ENCODE measurements at places on chromosomes 4 and X.

DNA sequence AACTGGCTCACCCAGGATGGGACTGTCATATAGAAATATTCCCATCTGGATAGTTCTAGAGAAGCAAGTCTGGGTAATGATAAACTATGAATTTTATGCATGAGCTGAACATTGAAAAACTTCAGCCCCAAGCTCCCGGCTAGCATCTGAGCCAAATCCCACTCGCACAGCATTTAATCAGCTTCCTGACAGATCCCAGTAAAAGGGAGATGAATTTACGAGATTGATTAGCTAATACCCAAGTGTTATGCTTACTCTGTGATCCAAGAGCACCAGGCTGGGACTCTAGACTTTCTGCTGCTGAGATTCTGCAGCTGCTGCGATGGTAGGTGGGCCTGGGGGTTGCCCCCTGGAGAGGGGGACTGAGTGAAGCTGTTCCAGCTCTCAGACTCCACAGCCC, 28.0 kb downstream of the FRMPD3 start:
- DNase-seq: no peak

GRCh38 chr4:180675359-180675650, 1567.9 kb upstream of the TENM3 start:
- DNase-seq: no peak

DNA sequence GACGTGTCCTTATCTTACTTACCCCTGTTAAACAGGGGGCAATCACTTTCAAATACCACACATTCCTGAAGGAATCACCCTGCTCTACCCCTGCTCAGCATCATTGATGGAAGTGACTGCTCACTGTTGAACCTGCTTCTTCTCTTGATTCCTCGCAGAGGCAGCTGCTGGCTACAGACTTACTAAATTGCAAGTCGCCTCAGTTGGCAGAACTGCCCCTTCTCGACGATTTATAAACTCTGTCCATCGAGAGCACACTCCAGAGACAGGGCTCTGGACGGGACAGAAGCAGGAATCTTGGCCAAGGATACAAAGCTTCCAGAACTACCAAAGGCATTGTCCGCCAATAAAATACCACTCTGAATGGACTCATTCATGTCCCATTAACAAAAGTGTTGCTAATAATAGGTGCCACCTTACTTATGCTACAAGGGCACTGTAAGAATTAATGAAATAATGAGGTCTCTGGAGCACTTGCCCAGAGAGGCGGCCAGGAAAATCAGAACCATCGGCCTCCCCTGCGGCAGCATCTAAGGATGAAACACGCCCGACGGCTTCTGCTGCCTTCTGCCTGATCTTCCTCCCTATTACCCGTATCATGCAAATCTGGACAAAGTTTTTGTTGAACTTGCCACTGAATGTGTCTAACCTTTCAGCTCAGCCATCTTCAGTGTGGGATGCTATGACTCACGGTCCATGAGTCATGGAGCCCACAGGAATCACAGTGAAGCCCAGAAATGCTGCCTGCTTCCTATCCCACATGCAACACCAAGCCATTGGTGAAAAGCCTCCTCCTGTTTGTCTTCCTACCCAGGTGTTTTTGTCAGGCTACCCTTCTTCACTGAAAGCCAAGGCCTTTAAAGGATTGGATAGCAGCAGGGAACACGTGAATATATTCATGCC, 164.9 kb downstream of the MAML3 start:
- DNase-seq: peak; percentile 85

DNA sequence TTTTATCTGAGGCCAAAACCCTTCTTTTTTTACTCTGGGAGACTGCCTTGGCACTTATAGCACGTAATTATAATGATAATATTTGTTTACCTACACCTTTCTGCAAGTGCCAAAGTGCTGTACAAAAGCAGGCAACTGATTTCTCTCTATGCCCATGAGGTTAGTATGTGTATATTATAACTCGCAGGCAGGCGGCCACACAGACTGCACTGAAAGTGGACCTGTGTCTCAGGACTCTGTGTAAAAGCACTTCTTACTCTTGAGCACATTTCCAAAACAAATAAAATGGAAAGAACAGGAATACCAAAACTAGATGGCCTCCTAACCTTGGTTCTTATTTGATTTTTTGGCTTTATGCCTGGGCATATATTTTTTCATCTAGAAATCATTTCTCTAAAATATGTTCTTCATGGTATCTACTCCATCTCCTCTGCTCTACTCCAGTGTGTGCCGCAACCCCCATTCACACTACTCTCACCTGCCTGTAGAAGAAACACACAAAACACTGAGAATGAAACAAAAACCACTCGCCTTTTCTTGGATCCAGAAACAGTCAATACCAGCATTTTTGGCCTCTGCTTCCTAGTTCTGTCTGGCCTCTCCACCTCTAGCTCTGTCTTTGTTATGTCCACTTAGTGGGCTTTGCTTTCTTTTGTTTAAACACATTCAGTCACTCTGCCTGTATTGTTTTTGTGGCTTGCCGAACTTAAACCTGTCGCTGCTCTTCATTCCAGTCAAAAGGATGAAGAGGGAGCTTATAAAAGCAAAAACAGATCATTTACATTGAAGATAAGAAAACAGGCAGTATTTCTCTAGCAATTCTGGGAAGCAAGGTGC, 934.5 kb upstream of the TENM3 start:
- no peak for DNase-seq

DNA sequence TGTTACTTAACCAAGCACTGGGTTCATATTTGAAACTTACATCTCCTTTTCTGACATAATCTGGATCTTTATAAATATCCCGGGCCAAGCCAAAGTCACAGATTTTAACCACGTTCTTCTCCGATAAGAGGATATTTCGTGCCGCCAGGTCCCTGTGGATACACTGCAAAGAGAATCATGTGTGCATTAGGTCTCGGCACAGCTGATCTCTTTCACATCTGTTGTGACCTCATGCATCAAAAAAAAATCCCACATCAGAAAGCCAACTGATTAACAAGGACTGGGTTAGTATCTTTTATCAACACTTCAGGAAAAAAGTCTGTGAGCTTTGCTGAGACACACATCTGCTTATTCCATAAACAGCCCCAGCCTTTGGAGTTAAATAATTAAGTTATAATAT, 35.5 kb downstream of the KDR start:
- DNase-seq: no peak

GRCh38 chr4:99563310-99564186, at the start of gene TRMT10A:
TRMT10A (minus strand) TSS chr4:99564039; CDS start chr4:99559338, 4,701 bp downstream.
- peak; percentile 95 for DNase-seq
